ENCODE measurements at places on chromosomes 2 and 18. TPM values are rescaled to one million over a fixed set of nuclear protein-coding genes. Genes with fewer than 3 reads are reported as not detected.

CEP192 gene
- 17.0 TPM for polyA plus RNA-seq

XIRP2 gene
- polyA plus RNA-seq: not detected

TEX44 gene
- polyA plus RNA-seq: not detected

KLHL41 gene
- 0.17 TPM for polyA plus RNA-seq

IER3IP1 gene
- polyA plus RNA-seq: 11.1 TPM

CTNNA2 gene
- not detected for polyA plus RNA-seq

EDAR gene
- not detected for polyA plus RNA-seq

CFAP53 gene
- polyA plus RNA-seq: 0.17 TPM

CCDC150 gene
- polyA plus RNA-seq: 2.1 TPM

RTTN gene
- polyA plus RNA-seq: 8.2 TPM

DIPK1C gene
- polyA plus RNA-seq: not detected

Measured in BJ (cell line).